ENCODE measurements at places on chromosomes 12 and 14. TPM values are rescaled to one million over a fixed set of nuclear protein-coding genes. Genes with fewer than 3 reads are reported as not detected.
A peak's percentile ranks its signal among the peaks of the same experiment; 100 is the strongest.

DNA sequence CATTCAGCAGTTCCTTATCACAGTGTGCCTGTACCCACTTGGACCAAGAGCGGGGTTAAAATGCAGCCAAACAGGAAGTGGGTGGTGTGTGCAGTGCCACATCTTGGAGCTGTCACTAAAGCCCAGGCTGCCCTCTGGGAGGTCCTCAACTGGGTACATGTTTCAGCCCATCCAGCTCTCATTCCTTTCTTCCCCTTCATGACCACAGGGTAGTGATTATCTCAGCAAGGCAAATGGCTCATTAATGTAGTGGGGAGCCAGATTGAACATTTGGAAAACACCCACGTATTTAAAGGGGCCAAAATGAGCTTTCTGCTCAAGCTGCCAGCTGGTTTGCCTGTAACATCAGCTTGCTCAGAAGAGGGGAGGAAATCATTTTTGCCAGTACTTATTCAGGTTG lies 210.8 kb upstream of the BTG1 start:
- no peak for DNase-seq

- DNase-seq, result no peak
These were observed 7.5 kb upstream of the MANSC4 start for GRCh38 chr12:27787559-27787958.

- peak; percentile 68 for DNase-seq
These were observed 65.0 kb downstream of the SETD3 start for GRCh38 chr14:99415496-99416281.

DNA sequence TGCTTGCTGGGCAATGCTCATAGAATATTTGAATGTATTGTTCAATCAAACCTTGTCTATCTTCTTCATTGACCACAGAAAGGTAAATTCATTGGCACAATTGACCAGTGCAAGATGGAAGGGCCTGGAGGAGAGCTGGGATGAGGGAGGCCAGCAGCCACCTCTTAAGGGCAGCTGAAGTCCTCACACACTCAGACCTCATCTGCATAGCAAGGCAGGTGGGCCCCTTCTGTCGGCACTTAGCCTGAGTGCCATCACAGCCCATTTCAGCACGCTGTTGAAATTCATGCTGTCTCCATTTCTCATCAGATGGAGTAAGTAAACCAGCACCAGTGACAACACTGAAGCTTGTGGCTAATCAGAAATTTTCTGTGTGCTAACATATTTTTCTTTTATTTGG lies 25.4 kb upstream of the HMGA2 start:
- no peak for DNase-seq

Gene KRT72
- 0.08 TPM for polyA plus RNA-seq

Gene AQP5
- polyA plus RNA-seq, result 0.38 TPM

Gene PRIMA1
- polyA plus RNA-seq, result 3.5 TPM

Data from forelimb muscle (tissue), 1 donor.